ENCODE measurements at places on chromosomes 12 and 14.

- no peak for DNase-seq
Observed at GRCh38 chr12:57226588-57227314, 2.8 kb upstream of the SHMT2 start.

- DNase-seq, result no peak
Observed at GRCh38 chr12:60335745-60336144, 739.9 kb downstream of the SLC16A7 start.

DNA sequence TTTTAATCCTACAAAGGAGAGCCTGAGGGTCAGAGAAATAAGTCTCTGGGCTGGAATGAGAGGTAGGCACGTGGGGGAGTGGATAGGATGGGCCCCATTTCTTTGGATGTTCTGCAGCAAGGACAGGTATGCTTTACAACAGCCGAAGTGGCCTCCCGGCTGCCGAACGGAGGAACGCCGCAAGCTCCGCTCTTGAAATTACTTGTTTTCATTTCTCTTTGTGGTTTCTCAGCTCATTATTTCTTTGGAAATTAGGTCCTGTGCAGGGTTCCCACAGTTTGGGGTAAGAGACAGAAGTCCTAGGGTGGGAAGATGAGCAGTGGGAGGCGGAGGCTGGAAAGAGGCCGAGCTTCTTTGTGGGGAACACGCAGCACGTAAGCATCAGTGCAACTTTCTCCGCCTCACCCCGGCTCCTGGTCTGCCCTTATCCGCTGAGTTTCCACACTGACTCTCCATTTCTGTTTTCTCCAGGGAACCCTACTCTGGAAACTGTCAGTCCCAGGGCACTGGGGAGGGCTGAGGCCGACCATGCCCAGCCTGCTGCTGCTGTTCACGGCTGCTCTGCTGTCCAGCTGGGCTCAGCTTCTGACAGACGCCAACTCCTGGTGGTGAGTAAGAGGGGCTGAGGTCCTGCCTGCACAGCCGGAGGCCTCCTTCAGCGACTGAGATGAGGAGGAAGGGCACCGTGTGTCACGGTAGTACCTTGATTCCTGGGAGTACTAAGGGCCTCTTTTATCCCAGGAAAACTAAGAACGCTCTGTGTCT, 2.0 kb downstream of the WNT5B start:
- DNase-seq, result no peak

DNA sequence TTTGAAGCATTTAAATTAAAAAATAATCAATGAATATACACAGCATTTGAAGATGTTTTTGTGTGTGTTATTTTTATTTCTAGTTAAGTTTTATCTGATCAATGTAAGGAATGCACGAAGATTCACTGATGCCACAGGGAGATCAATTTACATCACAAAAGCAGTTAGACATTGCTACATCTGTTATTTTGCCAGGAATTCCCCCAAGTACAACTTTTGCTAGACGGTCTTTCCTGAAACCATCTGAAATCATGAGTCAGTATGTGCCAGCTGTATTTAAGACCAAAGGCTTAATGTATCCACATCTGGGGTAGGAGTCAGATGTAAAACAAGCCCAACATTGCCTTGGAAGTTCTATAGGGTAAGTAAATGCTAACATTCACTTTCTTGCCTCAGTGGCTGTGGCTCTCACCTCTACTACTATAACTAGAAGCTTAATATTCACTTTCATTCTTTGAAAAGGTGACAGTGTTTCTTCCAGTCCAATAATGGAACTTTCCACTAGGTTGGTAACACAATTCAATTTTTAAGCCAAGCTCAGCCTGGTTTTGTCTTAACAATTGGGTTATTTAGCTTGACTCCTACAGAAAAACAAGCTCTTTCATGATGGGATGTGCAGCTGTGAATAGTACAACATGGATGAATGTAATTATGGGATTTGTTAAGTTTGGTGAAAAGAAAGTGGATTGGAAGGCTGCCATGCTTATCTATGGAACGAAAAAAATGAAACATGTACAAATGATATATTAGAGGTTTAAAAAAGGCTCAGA, 385.4 kb upstream of the TMEM132C start:
- no peak for DNase-seq

- DNase-seq, result no peak
Observed at GRCh38 chr14:61876362-61877034, 114.3 kb downstream of the SNAPC1 start.

GRCh38 chr12:54258201-54258681, 21.7 kb downstream of the CBX5 start:
- no peak for DNase-seq

Data from SHP77 (cell line).